Neural progenitor cell (in vitro differentiated cells): ENCODE measurements at places on chromosomes 13 and 19.
A peak's percentile ranks its signal among the peaks of the same experiment; 100 is the strongest.

DNA sequence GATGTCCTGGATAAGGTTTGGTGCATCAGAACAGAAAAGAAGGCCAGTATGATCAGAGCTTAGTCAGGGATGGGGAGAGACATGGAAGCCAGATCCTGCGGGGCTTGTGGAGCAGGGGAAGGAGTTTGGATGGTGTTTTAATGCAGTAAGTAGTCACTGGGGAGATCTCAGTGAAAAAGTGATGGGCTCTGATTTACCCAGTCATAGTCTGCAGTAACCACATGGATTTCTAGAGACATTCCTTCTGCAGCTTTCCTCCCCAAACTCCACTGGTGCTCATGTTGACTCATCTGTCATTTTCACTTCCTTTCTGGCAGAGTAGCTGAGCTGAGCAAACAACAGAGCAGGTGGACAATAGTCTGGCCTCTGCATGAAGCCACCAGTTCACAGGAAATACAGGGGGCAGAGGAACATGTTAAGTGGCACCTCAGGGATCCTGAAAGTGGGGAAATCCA, 144.1 kb downstream of the DPF1 start:
- DNase-seq: no peak

DNA sequence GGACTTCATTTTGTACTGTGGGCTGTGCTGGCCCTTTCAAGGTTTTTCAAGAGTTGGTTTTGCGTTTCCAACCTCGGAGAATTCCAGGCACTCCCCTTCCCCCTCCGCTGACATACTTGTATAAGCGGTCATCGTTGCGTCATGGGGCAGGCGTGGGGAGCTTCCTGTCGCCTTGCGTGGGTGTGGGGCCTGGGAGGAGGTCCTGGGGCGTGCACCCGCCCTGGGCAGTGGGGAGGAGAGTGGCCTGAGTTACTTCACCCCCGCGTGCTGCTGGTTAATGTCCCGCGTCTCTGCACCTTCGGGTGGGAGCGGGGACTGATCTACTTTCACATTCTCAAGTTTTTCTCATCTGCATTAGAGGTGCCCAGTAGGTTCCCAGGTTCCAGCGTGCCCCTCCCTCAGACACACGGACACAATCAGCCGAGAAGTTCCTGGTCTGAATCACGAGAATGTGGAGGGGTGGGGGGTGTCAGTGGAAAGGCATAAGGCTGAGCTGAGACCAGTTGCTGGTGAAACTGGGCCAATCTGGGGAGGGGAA, 4.1 kb downstream of the IER2 start:
- DNase-seq: peak; percentile 64

DNA sequence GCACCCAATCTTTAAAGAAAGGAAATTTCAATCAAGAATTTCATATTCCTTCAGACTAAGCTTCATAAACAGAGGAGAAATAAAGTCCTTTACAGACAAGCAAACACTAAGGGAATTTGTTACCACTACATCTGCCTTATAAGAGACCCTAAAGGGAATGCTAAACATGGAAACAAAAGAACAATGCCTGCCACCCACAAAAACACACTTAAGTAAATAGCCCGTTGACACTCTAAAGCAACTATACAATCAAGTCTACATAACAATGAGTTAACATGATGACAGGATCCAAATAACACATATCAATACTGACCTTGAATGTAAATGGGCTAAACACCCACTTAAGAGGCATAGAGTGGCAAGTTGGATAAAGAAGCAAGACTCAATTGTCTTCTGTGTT, 1056.9 kb upstream of the ATXN8OS start:
- no peak for DNase-seq

GRCh38 chr19:22882797-22883196, 50.7 kb downstream of the ZNF723 start:
- peak; percentile 2 for DNase-seq

GRCh38 chr13:50437252-50437651, 406.2 kb downstream of the DLEU7 start:
- DNase-seq: no peak

- no peak for DNase-seq
Observed at GRCh38 chr13:40149611-40150274, 494.3 kb downstream of the COG6 start.
